ENCODE measurements at places on chromosomes 2 and 18.

- DNase-seq, result no peak
These were observed 94.4 kb upstream of the RBBP8 start for GRCh38 chr18:22838639-22839277.

- no peak for DNase-seq
These were observed 74.1 kb downstream of the RND3 start for GRCh38 chr2:150413366-150413765.

- DNase-seq, result no peak
These were observed 76.0 kb downstream of the TGIF1 start for GRCh38 chr18:3525870-3526420.

- DNase-seq, result peak; percentile 66
These were observed 39.9 kb upstream of the CDC42EP3 start for GRCh38 chr2:37711308-37711731.

DNA sequence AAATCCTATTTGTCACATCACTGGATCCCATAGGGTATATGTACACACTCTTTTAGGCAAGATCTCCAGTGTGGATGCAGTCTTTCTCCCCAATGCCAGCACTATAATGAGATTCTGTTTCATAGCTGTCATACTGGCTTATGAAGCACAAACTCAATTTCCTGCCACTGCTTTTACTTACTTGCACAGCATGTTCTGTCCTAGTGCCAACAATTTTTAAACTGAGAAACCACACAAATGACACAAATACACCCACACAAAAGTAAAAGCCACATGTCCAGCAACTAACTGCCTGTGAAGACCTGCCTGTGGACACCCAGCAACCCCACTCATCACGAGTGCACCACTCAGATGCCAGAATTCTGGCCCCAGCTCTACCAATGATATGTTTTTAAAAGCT lies 29.6 kb upstream of the RNU4ATAC start:
- DNase-seq, result no peak

DNA sequence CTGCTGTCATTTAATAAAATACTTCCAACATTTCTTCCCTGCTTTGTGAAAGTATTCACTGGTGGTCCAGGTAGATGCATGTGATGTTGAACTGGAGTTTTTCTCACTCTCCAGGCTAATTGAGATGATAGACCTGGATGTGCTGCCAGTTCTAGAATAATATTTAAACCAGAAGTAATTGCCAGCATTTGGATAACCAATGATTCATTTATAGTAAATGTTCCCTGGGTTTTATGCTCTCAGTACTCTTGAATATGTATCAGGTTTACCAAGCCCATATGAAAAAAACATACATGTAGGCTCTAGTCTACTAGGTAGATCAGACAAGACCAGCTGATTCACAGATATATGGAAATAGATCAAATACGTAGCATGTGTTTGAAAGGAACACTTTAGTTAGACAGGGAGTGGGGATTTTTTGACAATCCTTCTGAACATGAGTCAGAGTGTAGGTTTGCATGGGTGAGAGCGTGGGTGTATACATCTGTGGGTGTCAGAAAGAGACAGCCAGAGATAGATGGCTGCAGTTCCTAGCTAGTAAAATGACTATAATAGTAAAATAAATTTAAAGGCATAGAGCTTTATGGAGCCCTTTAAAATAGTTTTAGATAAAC lies 115.1 kb downstream of the NAB1 start:
- peak; percentile 47 for DNase-seq

DNA sequence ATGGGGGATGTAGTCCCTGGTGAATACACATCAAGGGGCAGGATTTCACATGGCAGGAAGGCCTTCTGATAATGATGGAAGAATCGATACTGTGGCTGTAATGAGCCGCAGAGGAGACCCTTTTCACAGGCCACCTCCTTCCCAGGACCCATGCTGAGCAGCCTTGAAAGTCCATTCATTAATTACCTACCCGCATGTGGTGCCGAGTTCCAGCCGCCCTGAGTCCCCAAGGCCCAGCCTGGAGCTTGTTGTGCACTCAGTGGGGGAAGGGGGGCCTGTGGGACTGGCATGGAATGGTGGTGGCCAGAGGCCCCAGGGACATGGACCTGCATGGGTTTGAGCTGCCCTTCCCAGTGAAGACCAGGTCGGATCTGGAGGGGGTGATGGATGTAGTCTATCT lies 25.5 kb downstream of the ASB18 start:
- DNase-seq, result no peak

GRCh38 chr2:18611184-18611583 lies 21.8 kb upstream of the NT5C1B start:
- DNase-seq, result no peak

GRCh38 chr2:8872821-8873432 lies 35.5 kb upstream of the KIDINS220 start:
- no peak for DNase-seq

- DNase-seq, result no peak
These were observed 8.6 kb downstream of the FAM124B start for GRCh38 chr2:224393157-224393872.

- DNase-seq, result no peak
These were observed 72.6 kb downstream of the EMX1 start for GRCh38 chr2:72989770-72990556.

DNA sequence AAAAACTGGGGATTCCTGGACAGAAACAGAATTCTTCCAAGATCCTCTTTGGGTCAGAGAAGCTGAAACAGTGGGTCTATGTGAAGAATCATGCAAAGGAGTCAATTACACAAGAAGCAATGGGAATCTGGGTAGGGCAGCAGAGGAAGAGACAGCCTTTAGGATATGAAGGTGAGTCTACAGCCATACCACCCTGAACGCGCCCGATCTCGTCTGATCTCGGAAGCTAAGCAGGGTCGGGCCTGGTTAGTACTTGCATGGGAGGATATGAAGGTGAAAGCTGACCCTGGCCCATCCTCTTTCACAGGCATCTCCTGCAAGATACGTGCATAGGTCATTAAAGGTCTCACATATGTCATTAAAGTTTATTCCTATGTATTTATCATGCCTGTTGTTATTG lies 1080.9 kb upstream of the FANCL start:
- DNase-seq, result no peak

- no peak for DNase-seq
These were observed 250.7 kb upstream of the LINC00305 start for GRCh38 chr18:64399566-64399965.

- no peak for DNase-seq
These were observed 168.3 kb downstream of the SMAD7 start for GRCh38 chr18:48782381-48782861.

- peak; percentile 61 for DNase-seq
These were observed 150.4 kb downstream of the ZFP36L2 start for GRCh38 chr2:43075811-43076585.

DNA sequence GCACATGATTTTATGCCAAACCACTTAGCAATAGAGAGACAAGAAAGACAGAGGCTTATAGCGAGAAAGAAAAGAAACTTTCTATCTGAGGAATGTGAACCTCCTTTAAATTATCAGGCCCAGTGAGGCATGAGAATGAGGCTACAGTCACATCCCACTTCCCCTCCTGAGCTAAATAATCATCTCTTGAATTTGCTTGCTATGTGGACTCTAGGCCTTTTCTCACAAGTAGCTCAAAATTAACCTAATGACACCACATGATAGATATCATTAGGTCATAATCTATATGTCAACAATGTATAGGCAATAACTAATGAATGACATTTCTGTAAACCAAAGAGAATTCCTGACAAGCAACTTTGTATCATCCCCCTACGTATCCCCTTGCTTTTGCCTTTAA lies 301.5 kb upstream of the MGAT5 start:
- DNase-seq, result no peak

DNA sequence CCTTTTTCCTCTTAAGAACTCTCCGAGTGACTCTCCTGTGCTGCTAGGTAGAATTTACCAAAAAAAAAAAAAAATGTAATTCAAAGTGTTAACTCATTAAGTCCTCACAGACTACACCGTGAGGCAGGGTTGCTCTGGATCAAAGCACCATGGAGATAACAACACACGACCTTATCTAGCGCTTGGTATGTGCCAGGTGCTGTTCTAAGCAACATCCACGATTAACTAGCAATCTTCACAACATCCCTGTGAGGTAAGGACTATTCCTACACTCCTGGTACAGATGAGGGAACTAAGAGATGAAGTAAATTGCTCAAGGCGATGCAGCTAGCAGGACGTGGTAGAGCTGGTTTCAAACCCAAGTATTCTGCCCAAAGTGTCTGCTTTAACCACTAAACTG lies 1.8 kb downstream of the MOGAT1 start:
- DNase-seq, result no peak

GRCh38 chr2:150791567-150791966 lies 304.1 kb upstream of the RND3 start:
- no peak for DNase-seq

GRCh38 chr2:47008381-47009252 lies 93.0 kb upstream of the MCFD2 start:
- no peak for DNase-seq
